ENCODE measurements at places on chromosomes 11 and 22.

GRCh38 chr11:59281177-59281576 is 68.5 kb upstream of the MPEG1 start:
- DNase-seq = no peak

DNA sequence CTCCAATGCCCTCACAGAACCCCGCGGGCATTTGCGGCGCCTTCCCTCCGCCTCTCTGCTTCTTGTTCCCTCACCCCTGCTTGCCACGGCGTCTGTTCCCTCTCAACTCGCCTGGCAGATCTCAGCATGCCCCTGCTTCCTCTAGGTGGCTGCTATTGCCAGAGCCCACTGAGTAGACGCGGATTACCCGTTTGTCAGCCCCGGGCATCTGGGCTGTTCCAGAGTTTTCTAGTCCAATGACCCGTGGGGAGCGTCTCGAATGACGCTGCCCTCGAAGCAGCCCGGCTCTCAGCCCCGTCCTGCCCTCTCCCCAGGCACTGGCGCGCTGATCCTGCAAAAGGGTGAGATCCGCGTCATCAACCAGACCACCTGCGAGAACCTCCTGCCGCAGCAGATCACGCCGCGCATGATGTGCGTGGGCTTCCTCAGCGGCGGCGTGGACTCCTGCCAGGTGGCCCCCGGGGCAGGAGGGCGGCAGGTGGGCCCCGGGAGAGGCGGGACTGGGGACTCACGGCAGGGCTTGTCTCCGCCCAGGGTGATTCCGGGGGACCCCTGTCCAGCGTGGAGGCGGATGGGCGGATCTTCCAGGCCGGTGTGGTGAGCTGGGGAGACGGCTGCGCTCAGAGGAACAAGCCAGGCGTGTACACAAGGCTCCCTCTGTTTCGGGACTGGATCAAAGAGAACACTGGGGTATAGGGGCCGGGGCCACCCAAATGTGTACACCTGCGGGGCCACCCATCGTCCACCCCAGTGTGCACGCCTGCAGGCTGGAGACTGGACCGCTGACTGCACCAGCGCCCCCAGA is 49.7 kb downstream of the ST14 start:
- peak; percentile 47 for DNase-seq

GRCh38 chr11:112835591-112836255 is 125.5 kb upstream of the NCAM1 start:
- DNase-seq = peak; percentile 74

- DNase-seq = no peak
Observed at GRCh38 chr11:65051398-65051858, 6.9 kb downstream of the NAALADL1 start.

Measured in BE2C (cell line).